ENCODE measurements at places on chromosomes 4 and X. TPM values are rescaled to one million over a fixed set of nuclear protein-coding genes. Genes with fewer than 3 reads are reported as not detected.

DNA sequence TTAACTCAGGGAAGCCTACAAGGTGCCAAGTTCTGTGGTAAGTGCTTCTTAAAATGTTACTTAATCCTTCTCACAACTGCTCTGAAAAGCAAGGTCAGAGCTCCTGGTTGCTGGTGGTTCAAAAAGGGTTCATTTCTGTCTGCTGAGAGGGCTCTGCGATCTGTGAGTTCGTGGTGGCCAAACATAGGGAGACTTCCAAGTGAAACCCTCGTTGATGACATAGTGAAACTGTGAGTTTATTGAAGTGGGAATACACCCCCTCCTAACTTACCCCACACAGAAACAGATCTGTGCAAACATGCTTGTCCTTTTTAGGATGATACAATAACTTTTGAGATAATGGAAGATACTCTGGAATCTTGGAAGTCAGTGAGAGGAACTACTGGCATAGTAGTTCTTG lies 164.8 kb upstream of the PGRMC2 start:
- no peak for DNase-seq

DNA sequence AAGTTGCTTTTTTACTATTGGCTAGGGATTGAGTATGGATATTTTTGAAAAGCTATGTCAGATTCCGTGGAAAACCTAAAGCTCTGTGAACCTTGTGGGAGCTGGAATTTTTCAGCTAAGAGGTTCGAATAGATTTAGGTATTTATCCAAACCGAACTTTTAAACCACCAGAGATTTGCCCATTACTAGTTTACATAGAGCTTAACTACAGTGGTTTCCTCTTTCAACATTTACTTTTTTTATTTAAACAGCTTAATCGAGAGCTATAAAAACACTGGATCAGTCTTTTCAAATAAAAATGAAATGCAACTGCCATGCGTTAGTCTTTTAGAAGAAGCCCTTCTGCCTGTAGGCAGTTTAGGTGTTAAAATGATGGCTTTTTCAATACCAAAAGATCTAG lies 377.0 kb downstream of the RPA4 start:
- DNase-seq = no peak

GRCh38 chrX:39736216-39737211 lies 361.2 kb downstream of the BCOR start:
- DNase-seq = no peak

GRCh38 chrX:148530464-148531077 lies 30.2 kb downstream of the AFF2 start:
- no peak for DNase-seq

DNA sequence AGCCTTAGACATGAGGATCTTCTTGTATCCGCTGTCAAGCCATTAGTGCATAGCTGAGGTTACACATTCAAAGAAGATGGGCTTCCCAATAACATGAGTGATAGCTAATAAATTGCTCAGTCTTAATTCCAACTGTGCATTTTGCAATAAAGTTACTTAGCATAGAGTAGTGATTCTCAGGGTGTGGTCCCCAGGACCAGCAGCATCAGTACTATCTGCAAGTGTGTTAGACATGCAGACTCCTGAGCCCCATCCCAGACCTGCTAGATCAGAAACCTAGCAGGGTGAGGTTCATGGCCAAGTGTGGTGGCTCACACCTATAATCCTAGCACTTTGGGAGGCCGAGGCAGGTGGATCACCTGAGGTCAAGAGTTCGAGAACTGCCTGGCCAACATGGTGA lies 20.1 kb downstream of the ATP10D start:
- DNase-seq = no peak

FHDC1 gene
- total RNA-seq = 0.29 TPM

DNA sequence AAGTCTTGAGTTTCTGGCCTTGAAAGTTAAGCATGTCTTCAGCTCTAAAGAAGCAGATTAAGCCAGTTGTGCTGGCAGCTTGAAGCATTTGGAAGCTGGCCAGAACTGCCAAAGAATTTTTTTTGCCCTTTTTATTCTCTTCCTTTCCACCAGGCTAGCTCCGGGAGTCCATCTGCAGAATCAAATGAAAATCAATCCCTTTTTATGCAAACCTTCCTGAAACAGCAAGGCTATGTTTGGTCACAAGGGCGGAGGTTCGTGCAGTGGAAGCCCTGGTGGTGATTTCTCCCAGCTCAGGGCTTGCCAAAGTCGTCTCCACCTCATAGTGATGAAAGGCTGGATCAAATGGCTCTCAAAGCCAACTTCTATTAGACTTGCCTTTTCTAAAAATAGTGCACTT lies 21.6 kb upstream of the C4orf54 start:
- no peak for DNase-seq

DNA sequence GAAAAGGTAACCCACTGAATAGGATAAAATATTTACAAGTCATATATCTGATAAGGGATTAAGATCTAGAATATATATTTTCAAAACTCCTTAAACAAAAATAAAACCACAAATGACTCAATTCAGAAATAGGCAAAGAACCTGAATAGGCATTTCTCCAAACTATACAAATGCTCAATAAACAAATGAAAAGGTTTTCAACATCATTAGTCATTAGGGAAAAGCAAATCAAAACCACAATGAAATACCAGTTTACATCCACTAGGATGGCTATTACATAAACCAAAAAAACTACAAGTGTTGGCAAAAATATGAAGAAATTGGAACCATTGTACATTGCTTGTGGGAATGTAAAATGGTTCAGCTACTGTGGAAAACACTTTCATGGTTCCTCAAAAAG lies 167.0 kb upstream of the GALNT7 start:
- no peak for DNase-seq

ARHGEF6 gene
- 83.4 TPM for total RNA-seq

GRCh38 chr4:15202481-15202880 lies 200.2 kb downstream of the CPEB2 start:
- no peak for DNase-seq

DNA sequence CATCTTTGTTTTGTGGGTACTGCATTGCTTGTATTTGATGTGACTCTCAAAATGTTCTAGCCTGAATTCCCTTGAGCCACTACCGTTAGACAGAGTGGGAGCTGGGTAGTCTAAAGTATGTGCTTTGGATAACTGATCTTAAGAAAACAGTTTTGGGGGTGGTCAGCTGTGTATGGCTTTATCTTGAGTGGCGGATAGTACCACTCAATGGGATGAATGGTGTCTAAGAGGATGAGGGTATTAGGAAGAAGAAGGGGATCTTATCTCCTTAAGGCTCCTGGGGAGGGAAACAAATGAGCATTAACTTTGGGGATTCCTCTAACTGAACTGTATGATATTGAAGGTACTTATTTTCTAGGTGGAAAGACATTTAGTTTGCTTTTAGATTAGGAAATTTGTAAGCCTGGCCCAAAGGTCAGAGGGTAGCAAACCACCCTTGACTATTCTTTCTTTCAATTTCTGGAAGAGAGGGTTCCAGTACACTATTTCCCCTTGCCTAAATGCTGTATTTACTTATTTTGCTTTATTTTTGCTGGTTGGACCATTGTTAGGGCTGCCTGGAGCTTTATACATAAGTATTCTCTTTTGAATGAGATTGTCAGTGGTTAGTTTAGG lies 11.3 kb downstream of the BMP2K start:
- DNase-seq = no peak

- no peak for DNase-seq
Observed at GRCh38 chr4:89290727-89291516, 16.7 kb downstream of the GPRIN3 start.

DNA sequence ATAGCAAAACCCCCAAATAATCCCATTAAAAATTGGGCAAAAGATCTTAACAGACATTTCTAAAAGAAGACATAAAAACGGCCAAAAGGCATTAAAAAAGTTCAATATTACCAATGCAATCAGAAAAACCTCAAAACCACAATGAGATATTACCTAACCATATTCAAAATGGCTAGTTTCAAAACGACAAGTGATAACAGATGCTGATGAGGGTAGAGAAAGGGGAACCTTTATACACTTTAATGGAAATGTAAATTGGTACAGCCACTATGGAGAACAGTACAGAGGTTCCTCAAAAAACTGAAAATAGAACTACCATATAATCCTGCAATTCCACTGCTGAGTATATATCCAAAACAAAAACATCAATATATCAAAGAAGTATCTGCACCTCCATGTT lies 6.2 kb downstream of the AADAT start:
- DNase-seq = no peak

DTHD1 gene
- total RNA-seq = 1.4 TPM

SSX3 gene
- total RNA-seq = not detected

- no peak for DNase-seq
Observed at GRCh38 chrX:22314692-22315091, 42.0 kb downstream of the CBLL2 start.

DNA sequence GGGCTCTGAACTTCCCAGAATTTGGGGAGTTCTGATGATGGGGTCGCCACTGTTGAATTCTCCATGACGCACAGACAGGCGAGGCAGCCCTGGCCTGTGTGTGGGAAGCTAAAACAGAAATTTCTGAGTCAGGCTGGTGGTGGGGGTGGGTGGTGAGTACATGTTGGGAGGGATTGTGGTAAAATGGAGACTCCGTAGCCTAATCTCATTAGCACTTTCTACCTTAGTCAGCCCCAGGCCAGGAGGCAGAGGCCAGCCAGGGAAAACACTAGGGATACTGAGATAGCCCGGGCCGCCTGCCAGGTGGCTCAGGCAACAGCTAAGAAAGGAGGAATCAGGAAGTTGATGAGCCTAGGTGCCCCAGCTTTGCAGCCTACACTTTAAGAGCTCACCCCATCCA lies 39.3 kb upstream of the NHSL2 start:
- no peak for DNase-seq

IL21 gene
- 0.28 TPM for total RNA-seq

GRCh38 chr4:157701695-157701994 lies 471.2 kb downstream of the GASK1B start:
- DNase-seq = no peak

GRCh38 chrX:119235051-119235511 lies 1.0 kb upstream of the PGRMC1 start:
- no peak for DNase-seq

DNA sequence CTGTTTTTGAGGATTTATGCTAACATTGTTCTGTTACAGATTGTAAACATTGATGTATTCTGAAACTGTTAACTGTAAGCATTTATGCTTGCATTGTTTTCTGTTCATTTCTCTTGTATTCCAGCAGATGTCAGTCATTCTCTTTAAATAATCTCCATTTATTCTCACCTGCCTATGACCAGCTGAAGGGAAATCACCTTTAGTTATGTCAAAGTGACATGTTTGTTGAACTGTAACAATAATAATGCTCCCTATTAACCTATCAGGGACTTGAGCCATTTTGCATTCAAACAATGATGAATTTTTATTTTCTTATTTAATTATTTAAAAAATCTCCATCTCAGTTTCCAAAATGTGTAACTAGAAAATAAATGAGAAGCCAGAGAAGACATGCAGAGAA lies 58.0 kb downstream of the SPCS3 start:
- no peak for DNase-seq

FAM9B gene
- not detected for total RNA-seq

DNA sequence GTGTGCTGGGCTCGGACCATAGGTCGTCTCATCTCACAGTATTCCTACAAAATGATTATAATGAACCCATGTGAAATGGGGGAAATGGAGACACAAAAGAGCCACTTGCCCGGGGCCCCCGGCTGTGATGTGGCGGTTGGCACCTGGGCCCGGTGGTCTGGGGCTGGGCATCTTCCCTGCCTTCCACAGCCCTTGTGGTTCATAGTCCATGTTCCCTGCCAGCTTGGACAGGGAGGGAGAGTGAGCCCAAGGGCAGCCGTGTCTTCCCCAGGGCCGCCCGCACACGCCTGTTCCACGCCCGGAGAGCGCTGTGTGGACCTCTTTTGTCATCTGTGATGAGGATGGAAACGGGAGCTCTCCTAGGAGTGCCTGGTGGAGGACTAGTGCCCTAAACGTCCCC lies 5.2 kb downstream of the CPZ start:
- DNase-seq = no peak

GRCh38 chr4:7804756-7805385 lies 134.8 kb downstream of the AFAP1 start:
- DNase-seq = no peak

- DNase-seq = peak; percentile 29
Observed at GRCh38 chrX:47958761-47959342, 44.9 kb downstream of the ZNF182 start.

- DNase-seq = no peak
Observed at GRCh38 chr4:163164110-163164509, 2.6 kb downstream of the NAF1 start.

DNA sequence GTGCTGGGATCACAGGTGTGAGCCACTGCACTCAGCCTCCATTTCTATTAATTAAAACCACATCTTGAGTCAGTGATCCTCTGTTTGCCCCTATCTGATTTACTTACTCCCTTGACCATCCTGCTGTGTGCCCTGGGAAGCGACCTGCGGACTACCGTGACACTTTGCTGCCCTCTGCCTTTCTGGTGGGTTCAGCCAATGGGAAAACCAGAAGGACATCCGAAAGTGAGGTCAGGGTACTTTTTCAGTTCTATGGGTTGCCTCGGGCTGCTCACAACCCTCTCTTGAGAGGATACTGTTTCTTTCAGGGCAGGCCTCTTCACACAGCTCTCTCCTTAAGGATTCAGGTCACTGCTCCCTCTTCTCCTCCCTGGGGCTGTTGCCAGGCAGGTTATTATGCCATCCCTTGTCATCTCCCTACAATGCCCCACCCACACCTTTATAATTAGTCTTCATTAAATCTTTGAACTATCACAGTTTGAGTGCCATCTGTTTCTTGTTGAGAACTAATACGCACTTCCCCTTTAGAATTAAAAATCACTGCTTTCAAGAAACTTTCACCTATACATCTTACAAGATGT lies 21.4 kb downstream of the PLAC8 start:
- no peak for DNase-seq

ZNF711 gene
- total RNA-seq = 1.3 TPM

GNRHR gene
- not detected for total RNA-seq

- no peak for DNase-seq
Observed at GRCh38 chr4:52588097-52588496, 71.0 kb downstream of the USP46 start.

DNA sequence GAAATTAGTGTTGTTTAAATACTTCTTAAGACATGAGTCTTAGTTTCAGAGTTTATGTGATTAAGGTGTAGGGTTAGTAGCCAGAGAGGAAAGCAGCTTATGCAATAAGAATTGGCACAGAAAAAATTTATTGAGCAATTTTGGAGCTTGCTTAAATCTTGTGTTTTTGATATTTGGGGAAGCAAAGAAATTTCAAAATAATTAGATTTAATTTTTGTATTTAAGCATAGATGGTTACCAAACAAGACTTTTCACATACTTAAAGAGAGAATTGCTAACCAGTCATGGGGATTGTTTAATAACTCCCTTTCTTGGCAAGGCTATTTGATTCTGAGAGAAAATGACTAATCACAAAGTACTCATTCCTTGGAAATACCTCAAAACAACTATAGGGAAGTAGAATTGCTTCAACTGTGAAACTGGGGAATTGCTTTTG lies 202.0 kb upstream of the GRID2 start:
- DNase-seq = no peak

GRCh38 chrX:79601341-79602131 lies 234.4 kb upstream of the ITM2A start:
- DNase-seq = no peak

DNA sequence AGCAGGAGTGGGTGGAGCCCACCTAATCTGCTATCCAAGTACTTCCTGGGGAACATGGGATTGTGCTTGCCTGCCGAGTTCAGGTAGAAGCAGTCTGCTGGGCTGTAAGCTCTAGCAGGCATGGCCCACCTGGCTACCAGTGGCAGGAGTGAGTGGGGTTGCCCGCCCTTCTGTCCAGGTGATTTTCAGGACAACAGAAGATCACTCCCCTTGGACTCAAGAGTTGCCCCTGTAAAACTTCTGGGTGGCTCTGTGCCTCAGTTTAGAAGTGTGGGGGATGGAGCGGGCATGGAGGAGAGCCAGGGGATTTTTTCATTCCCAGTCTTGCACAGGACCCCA lies 43.5 kb downstream of the NDST3 start:
- no peak for DNase-seq

GABRA4 gene
- not detected for total RNA-seq

- DNase-seq = no peak
Observed at GRCh38 chrX:21437036-21437435, 62.8 kb downstream of the CNKSR2 start.
